Effector memory CD8-positive, alpha-beta T cell (primary cell): ENCODE measurements at places on chromosomes 2 and 18.

DNA sequence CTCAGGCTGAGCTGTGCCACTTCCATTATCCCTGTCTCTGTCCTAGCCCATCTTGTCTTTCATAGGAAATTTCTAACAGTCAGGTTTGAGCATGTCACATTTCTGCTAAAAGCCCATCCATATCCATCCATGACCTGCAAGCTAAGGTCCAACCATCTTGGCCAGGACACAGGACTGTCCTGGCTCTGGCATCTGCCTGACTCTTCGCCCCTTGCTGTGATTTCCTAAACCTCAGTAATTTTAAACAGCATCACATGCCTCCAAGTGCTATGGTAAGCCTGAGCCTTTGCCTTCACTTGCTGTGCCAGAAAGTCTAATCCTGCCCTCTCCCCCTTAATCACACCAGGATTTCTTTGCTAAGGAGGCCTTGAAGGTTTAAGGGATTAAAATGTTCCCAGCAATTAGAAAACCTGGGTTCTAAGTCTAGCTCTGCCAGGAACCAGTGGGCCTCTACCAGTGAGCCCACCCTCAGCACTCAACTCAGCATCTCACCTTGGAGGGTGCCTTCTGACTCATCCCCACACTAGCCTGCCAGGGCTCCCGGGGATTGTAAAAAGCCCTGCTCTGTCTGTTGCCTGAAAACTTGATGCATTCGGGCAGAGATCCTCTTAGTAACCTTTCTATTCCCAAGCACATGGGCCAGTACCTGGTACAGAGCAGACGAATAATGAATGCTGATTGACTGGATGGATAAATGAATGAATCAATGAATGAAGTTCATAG is 411.0 kb downstream of the LRATD1 start:
- no peak for DNase-seq

GRCh38 chr2:66915237-66915636 is 480.3 kb downstream of the MEIS1 start:
- no peak for DNase-seq

DNA sequence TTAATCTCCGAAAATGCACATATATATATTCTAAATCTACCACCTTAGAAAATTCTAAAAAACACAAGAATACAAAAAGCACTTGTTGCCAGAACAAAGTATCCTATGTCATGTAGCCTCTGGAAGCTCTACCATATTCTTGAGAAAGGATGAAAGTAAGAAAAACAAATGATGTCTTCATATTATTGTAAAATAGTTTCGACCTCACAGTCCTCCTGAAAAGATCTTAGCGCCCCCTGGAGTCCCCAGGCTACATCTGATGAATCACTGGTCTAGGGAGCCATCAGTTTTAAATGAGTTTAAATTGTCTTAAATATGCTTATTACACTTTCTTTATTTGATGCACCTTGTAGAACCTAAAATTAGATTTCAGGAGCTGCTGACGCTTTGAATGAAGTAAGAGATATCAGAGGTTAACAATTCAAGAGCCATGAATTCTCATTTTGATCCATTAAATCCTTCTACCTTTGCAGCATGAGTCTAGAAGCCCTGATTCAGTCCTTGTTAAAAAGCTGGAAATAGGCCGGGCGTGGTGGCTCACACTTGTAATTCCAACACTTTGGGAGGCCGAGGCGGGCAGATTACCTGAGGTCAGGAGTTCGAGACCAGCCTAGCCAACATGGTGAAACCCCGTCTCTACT is 138.8 kb downstream of the MCFD2 start:
- peak; percentile 16 for DNase-seq

DNA sequence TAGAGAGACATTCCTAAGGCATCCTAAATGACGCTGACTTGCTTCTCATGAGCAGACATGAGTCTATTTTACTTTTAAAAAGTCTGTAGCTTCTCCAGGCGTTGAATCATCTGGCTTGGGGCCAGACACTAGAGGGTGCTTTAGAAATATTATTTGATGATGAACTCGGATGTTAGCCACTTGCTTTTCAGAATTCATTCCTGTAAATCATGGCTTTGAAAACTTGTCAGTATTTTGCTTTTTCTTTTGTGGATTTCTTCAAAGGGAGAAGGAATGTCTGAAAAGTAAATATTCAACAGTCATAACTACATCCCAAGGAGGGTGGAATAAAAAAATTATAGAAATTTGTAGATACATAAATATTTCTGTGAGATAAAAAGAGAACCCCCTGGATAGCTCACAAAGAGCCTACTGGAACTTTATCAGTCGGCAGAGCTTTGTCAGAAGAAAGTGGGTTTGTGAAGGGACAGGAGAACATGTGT is 370.8 kb downstream of the OSR1 start:
- DNase-seq: no peak

GRCh38 chr2:202361108-202361507 is 15.0 kb upstream of the BMPR2 start:
- no peak for DNase-seq

- DNase-seq: no peak
Observed at GRCh38 chr18:13471971-13472628, 253.5 kb downstream of the LDLRAD4 start.

DNA sequence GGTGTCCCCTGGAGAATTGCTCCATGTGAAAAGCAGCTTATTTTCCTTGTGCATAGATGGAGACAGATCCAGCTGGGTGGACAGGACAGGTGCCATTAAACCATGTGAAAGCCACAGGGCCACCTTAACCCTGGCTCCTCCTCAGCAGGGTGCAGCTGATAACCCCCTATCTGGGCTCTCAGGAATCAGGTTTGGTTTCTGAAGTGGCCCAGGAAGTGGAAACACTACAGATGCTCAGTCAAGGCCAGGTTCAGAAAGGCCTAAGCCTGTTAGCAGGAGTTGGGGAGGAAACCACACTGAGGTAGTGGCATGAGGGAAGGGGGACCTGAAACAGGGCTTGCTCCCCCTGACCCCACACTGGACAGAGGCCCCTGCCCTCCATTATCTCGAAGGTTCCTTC is 217.0 kb downstream of the SPP2 start:
- no peak for DNase-seq

DNA sequence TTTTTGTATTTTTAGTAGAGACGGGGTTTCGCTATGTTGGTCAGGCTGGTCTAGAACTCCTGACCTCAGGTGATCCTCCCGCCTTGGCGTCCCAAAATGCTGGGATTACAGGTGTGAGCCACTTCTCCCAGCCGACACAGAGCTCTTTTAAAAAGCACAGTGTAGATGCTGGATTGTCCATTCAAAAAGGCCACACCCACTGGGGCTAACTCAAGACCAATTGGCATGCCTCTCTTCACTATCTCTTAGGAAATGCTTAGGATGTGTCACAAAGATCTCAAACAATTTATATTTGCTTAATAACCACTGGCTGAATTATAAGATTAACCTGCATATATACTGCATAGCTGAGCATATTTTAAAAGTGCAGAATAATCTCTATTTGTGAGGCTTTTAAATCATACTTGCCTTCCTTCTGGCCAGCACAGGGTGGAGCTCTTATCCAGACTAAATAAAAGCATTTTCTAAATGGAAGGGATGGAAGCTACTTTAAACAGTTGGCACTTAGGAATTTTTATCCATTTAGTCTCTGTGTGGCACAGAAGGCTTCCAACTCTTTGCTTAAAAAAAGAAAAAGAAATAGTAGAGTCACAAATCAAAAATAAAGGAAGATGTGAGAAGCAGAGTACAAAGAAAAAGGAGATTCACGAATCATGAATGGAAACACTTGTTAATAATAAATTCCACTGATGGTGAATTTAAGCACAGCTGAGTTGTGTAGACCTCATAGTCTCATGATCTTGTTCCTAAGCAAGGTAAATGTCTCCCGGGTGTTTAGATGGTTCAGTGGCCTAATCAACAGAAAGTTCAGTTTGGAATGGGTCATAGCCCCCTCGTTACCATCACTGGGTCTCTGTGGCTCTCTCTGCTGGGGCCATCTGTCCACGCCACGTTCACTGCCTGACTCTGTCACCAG is 22.4 kb downstream of the CRYGD start:
- no peak for DNase-seq

- DNase-seq: no peak
Observed at GRCh38 chr2:208192611-208193236, 2.9 kb upstream of the C2orf80 start.

DNA sequence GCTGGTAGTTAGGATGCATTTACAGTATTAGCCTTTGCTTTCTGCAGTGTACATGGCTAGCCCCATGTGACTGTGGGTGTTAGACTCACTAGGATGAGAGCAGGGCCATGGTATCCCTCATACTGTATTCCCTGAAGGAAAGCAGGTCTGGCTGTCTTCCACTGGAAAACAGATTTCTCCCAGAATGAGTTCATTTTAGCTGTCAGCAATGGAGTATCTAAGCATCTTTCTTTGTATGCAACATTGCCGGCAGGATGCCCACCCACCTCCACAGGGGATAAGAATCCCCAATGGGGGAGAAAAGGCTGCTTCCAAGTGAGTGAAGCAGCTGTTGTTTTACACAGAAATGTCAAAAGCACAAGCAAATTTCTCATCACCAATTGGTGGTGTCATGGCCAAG is 142.7 kb upstream of the KLHL14 start:
- no peak for DNase-seq

- DNase-seq: no peak
Observed at GRCh38 chr2:158128168-158128973, 26.7 kb downstream of the UPP2 start.

- DNase-seq: no peak
Observed at GRCh38 chr2:71564790-71565189, 111.4 kb downstream of the DYSF start.

DNA sequence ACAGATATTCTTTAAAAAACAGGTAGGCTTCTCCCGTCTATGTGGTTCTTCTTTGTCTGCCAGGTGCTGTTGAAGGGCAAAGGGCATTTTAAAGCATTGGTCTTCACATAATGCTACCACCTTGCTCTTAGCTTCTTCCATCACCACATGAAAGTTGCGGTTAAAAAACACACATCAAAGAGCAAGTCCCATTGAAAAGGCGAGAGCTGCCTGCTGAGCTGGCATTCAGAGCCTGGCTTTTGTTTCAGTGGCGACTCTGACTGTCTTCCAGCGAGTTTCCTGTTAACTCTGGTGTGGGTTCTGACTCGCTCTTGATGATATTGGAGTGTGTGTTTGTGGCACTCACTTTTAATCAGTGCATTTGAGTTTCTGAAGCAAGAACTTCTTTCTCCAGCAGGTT is 624.9 kb upstream of the FANCL start:
- DNase-seq: no peak

DNA sequence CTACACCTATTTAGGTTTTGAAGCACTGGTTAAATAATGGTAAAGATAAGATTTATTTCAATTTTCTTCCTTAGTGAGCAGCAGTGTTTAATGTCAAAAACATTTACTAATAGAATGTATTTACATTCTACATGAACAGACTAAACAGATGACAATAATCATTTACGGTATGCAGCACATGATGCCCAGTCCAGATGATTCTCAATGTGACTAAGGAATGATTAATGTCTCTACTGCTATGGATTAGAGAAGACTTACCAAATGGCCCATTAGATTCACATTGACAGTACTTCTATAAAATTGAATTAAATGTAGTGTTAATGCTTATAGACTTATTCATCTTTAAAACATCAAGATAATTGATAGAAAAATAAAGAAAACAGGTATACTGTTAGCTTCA is 22.1 kb upstream of the SLC5A7 start:
- DNase-seq: no peak
